ENCODE measurements at places on chromosomes 12 and 14.

- DNase-seq, result no peak
Observed at GRCh38 chr14:94975366-94975765, 182.0 kb downstream of the DICER1 start.

- DNase-seq, result no peak
Observed at GRCh38 chr14:33734387-33734786, 216.5 kb downstream of the EGLN3 start.

DNA sequence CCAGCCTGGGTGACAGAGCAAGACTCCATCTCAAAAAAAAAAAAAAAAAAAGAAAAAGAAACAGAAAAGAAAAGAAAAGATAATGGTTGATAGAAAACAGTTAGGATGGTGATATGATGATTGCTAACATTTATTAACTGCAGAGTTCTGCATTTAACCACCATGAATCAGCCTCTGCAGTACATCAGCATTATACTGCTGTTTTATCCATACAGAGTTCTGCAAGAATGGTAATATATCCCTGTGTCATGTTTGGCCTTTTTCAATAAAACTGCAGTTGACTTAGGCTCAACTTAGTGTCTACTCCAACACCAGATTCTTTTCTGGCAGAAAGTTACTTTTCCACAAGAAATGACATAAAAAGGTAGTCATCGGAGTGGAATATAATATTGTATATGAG, 62.6 kb downstream of the DUSP6 start:
- DNase-seq, result no peak

- DNase-seq, result no peak
Observed at GRCh38 chr12:16914853-16915252, 308.9 kb upstream of the LMO3 start.

DNA sequence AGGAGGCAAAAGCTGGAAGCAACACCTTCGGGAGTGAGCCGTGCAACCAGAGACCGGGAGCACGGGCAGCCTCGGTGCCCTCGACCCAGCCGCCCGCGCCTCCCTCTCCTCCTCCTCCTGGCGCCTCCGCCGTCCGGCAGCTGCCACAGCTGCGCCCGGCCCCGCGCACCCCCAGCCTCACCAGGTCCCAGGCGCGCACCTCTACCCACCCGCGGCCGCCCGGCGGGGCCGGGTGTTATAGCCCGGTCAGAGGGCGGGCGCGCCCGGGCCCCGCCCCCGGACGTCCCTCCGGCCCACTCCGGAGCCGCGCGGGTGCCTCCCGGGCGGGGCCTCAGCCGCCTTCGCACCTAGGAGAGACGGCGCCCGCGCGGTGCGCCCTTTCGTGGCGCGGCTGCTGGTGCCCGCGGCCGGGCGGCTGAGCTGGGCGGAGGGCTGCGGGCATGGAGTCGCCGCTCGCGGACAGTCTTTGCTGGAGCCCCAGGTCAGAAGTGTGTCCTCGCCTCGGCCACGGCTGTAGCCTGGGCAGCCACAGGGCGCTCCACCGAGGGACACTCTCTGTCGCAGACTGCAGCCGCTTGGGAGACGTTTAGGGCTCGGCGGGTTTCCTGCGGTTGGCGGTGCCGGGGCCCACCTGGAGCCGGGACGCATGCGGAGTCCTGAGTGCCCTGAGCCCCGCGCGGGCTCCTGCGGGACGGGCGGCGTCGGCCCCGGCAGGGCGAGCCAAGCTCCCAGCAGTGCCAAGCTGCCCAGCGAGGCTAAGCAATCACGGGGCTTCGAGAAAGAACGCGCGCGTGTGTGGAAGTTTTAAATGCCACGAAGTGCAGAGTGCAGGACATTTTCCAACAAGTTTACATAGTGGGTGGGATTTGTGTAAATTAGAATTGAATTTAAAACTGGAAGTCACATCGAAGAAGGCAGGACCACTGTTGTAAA, at the start of gene CPM:
TSS of gene CPM (minus strand) at position 211 of the 933 bp plus-strand sequence. CDS start 334 bp downstream, outside the sequence.
- peak; percentile 71 for DNase-seq

GRCh38 chr14:74161526-74162158, 76.9 kb downstream of the LIN52 start:
- DNase-seq, result no peak

DNA sequence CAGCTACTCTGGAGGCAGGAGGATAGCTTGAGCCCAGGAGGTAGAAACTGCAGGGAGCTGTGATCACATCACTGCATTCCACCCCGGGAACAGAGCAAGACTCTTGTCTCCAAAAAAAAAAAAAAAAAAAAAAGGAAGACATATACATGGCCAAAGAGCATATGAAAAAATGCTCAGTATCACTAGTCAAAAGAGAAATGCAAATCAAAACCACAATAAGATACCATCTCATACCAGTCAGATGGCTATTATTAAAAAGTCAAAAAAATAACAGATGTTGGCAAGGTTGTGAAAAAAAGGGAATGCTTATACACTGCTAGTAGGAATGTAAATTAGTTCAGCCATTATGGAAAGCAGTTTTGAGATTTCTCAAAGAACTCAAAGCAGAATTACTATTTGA, 174.8 kb upstream of the ATF7IP start:
- no peak for DNase-seq
